SJCRH30 (cell line): ENCODE measurements at places on chromosomes 2 and 18.

DNA sequence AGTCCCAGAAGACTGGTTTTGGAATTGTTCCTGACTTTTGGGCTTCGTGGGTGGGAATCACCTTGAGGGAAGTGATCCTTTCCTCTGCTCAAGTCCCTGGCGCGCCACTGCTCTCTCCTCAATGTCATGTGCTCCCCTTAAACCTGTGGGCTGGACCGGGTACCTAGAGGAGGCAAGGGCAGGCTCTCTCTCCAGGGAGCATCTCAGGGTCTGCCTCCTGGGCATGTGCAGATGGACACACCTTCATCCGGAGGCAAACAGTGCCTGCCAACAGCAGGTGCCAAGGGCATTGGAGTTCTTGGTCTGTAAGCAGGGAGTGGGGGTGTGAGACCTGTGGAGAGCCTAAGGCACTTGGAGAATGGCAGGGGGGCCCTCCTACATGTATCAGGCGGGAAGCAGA, 142.6 kb downstream of the INHBB start:
- DNase-seq = no peak

DNA sequence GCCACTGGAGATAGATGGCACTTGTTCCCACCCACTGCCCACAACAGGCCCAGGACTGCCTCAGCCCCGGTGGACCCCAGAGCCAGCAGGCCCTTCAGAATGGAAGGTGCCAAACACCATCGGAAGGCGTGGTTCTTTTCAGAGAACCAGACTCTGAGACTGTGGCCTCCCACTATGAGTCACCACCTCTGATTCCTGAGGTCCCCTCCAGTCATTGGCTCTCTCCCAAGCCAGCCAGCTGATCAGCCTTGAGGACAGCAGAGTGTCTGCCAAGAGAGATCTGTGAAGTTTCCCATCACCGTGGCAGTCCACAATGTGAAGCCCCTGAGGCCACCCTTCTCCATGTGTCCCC, 10.4 kb upstream of the MAP3K2 start:
- peak; percentile 93 for DNase-seq

DNA sequence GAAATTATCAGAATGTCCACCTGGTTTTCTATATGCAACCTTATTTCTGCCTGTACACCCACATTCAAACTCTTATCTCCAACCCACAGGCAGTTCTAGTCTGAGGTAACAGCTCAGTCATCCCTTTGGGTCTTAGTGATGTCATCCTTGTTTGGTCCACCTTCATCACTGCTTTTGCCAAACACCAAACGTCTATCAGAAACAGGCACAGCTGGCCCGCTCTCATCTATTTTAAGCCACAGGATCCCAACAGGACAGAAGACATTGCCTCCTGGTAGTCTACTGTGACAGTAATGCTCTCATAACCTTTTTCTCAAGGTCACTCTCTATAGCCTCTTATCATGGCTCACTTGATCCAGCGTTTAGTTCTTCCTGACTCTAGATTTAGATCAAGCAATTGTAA, 99.0 kb upstream of the CHAC2 start:
- no peak for DNase-seq

DNA sequence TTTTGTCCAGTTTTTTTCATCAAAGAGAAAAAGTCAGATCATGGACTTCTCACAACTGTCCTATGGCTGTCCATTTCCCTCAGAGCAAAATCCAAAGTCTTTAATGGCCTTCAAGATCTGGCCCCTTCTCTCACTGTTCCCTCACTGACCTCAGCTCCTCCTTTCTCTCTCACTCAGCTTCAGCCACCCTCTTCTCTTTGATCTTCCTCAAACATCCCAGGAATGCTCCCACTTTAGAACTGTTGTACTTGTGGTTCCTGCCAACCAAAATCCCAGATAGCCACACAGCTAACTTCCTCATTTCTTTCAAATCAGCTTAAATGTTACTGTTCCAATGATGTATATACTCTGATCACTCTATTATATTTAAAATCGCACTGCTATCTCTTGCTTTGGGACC, 82.9 kb downstream of the NUP35 start:
- peak; percentile 18 for DNase-seq

DNA sequence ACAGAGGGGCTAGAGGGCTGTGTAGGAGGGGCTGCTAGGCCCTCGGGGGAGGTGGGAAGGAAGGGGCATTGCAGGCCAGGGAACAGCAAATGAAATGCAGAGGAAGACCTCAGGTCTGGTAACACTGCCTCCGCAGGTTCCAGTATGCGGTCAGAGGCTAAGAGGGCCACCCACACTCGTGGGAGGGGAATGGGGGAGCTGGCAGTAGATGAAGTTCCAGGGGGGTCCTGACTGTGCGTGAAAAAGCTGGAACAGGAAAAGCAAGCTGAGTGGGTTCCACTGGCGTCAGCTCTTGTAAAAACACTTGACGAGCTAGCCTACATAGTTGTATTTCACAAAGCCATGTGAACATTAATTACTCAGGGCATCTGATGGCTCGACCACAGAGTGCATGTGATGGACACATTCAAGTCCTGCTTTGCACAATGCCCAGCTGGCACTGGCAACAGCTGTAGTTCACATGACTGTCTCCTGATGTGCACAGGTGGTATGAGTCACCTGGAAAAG, 29.0 kb upstream of the PTPN4 start:
- DNase-seq = no peak

- peak; percentile 41 for DNase-seq
These were observed 38.4 kb upstream of the MRPL19 start for GRCh38 chr2:75607988-75608683.

- no peak for DNase-seq
These were observed 103.1 kb upstream of the APCDD1 start for GRCh38 chr18:10351219-10351818.

- no peak for DNase-seq
These were observed 101.7 kb upstream of the MSH2 start for GRCh38 chr2:47301277-47301618.

GRCh38 chr2:182043021-182043420, 57.4 kb downstream of the PPP1R1C start:
- no peak for DNase-seq

DNA sequence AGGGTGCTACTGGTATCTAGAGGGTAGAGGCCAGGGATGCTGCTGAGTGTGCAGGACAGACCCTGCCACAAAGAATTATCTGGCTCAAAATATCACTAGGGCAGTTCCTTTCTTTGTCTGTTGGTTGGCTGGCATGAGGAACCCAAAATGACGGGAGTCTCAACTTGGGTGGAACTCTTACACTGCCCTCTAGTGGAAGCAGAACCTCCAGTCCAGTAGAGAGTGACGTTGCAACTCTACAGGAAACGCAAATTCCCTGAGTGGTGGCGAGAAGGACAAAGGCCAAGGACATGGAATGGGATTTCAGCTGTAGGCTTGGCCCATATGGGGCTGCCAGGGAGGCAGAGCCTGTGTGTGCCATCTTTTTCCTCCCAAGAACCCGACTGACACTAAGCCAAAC, 47.1 kb downstream of the COPS8 start:
- peak; percentile 70 for DNase-seq

DNA sequence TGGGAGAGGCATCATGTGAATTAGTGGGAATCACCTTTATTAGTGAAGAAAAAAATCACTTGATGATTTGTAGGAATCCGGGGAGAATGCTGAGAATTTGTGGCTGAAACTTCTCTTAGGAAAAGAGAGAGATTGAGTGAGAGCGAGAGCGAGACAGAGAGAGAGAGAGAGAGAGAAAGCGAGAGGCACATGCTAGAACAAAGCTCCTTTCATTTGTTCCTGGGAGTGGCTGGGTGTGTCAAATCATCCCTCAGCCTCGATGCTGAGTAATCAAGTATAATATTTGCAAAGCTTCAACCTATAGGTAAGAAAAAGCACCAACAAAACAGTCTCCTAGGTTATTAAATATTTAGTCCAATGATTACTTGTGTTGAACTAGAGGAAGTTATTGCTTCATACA, 4.4 kb upstream of the SERPINB5 start:
- no peak for DNase-seq

GRCh38 chr2:68283419-68283812, 31.1 kb upstream of the PPP3R1 start:
- no peak for DNase-seq

- no peak for DNase-seq
These were observed 158.3 kb downstream of the EML6 start for GRCh38 chr2:54881759-54882158.

- no peak for DNase-seq
These were observed 28.0 kb downstream of the LDLRAD4 start for GRCh38 chr18:13246591-13246990.

GRCh38 chr2:156695020-156695419, 258.8 kb downstream of the GPD2 start:
- DNase-seq = no peak

GRCh38 chr2:27651056-27651455, 12.4 kb downstream of the SUPT7L start:
- no peak for DNase-seq

- DNase-seq = no peak
These were observed 119.7 kb upstream of the SMAD2 start for GRCh38 chr18:48050176-48050575.

- no peak for DNase-seq
These were observed 372.2 kb downstream of the NYAP2 start for GRCh38 chr2:225771701-225772100.

- no peak for DNase-seq
These were observed 60.4 kb upstream of the GAREM1 start for GRCh38 chr18:32530947-32531651.

DNA sequence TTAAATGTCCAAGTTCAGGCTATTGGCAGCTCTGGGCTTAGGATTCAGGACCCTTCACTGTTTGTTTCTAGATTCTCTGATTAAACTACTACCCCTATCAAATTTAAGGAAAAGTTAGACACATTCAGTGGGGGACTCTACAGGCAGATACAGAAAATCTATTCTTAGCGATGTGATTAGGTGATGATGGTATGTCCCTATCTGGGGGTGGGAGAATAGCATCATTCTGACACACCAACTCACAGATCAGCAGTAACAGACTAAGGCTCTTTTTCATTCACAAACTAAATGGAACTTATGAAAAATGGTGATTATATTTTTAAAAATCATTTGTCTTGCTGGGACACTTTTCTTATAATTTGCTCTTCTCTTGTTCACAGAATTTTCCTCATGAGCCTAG, 232.9 kb upstream of the CDH2 start:
- DNase-seq = no peak

GRCh38 chr2:199646439-199646838, 188.7 kb upstream of the SATB2 start:
- no peak for DNase-seq

DNA sequence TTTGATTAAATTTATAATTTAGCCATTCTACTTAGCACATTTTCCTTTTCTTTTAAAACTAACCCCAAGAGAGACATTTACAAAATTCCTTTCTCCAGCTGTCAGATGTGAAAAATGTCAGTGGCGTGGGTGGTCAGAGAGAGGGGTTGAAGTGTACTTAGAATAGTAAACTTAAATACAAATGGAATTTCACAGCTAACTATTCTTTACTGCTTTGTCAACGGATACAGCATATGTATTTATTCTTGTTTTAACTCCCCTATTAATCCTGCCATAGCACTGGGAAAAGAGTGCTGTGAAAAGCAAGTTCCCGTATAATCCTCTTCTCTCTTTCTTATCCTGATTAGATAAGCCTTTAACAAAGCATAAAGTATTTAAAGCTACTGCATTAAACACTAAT, 191.4 kb upstream of the CHAC2 start:
- no peak for DNase-seq

GRCh38 chr2:230828272-230828961, 36.3 kb upstream of the ITM2C start:
- DNase-seq = no peak

GRCh38 chr2:30394096-30394495, 53.0 kb upstream of the LCLAT1 start:
- no peak for DNase-seq

GRCh38 chr2:225008179-225008856, 34.0 kb downstream of the DOCK10 start:
- DNase-seq = no peak

GRCh38 chr2:43853141-43854081, 14.6 kb downstream of the ABCG8 start:
- DNase-seq = no peak

DNA sequence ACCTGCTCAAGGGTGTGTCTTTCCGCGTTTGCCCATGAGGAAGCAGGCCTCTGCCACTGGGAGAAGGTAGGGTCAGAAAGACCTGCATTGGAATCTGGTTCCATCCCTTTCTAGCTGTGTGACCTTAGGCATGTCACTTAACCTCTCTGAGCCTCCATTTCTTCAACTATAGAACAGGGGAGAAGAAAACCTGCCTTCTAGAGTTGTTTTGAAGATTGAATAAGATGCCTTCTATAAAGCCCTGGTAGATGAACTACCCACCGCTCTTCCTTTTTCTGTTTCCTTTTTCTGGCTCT, 507 bp downstream of the NAT8 start:
- DNase-seq = no peak

GRCh38 chr2:165844216-165844615, 50.2 kb upstream of the GALNT3 start:
- DNase-seq = no peak

DNA sequence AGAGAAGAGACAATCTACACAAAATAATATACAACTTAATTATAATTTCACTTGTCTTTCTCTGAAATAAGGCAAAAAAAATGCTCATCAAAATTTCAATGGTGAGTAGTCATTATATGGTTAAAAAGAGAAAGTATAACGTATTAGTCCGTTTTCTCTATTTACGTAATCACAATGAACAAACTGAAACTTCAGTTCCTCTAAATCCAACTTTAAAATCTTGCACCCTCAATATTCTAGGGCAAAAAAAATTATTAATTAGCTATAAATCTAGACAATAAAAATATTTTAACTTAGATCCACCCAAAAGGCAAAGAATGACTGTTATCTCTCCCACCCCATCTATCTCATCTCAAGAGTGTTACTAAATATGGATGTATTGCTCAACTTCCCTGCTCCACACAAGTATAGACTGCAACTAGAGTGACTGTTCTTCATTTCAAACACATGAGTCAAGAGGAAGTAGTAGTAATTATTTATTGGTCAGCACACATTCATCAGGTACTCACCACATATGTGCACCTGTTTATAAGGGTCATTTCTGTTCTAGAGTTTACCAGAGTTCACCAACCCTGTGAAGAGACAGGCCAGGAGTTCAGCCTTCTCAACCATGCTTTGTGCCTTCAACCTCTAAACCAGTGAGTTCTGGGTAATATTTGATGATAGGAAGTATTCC, 36.4 kb downstream of the STK39 start:
- no peak for DNase-seq

- no peak for DNase-seq
These were observed 17.9 kb downstream of the PLEKHA3 start for GRCh38 chr2:178498137-178498536.

DNA sequence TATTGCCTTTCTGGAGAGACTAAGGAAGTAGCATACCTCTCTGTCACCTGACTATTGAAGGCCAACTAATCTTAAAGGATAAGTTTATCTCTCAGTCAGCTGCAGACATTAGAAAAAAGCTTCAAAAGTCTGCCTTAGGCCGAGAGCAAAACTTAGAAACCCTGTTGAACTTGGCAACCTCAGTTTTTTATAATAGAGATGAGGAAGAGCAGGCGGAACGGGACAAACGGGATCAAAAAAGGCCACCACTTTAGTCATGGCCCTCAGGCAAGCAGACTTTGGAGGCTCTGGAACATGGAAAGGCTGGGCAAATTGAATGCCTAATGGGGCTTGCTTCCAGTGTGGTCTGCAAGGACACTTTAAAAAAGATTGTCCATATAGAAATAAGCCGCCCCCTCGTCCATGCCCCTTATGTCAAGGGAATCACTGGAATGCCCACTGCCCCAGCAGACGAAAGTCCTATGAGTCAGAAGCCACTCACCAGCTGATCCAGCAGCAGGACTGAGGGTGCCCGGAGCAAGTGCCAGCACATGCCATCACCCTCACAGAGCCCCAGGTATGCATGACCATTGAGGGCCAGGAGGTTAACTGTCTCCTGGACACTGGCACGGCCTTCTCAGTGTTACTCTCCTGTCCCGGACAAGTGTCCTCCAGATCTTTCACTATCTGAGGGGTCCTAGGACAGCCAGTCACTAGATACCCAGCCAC, 61.5 kb upstream of the FAM98A start:
- no peak for DNase-seq
